ENCODE measurements at places on chromosomes 4 and X.
A peak's percentile ranks its signal among the peaks of the same experiment; 100 is the strongest.

DNA sequence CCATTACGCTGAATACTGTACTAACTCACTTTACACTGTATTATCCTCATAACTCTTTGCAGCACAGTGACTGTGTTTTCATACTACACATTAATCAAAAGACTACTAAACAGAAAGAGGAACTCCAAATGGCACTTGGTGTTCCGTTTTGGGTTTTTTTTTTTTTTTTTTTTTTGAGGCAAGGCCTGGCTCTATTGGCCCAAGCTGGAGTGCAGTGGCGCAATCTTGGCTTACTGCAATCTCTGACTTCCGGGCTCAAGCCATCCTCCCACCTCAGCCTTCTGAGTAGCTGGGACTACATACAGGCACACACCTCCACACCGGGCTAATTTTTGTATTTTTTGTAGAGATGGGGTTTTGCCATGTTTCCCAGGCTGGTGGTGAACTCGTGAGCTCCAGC is 10.7 kb downstream of the KLHL8 start:
- H3K4me1 ChIP-seq = no peaks in the 10 kb centered on the region
- H3K4me3 ChIP-seq = no peak overlapping the region
- H3K27ac ChIP-seq = no peak overlapping the region
- no peak for DNase-seq
- no peaks in the 10 kb centered on the region for H3K36me3 ChIP-seq
- no peaks in the 10 kb centered on the region for H3K27me3 ChIP-seq

DNA sequence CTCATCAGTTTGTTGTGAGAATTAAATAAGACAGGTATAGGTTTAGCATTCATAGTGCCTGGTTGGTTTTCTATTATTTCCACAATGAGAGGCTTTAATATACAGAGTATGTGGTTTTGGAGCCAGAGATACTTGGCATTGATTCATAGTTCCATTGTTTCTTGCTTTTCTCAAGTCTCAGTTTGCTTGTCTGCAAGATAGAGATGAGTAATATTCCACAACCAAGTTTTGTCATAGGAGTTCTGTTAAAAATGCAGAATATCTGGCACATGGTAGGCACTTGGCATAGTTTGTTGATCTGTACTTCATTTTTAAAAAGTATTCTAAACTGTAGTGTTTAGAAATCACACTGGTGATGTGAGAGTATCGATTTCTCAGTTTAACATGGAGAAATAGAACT is 37.5 kb upstream of the EDA2R start:
- no peak overlapping the region for H3K4me3 ChIP-seq
- no peak for DNase-seq
- no peaks in the 10 kb centered on the region for H3K27me3 ChIP-seq
- no peaks in the 10 kb centered on the region for H3K36me3 ChIP-seq

- no peaks in the 10 kb centered on the region for H3K4me1 ChIP-seq
- no peak overlapping the region for H3K4me3 ChIP-seq
- H3K27ac ChIP-seq = no peak overlapping the region
- DNase-seq = no peak
- H3K27me3 ChIP-seq = no peaks in the 10 kb centered on the region
Observed at GRCh38 chr4:168522829-168523489, 26.1 kb downstream of the PALLD start.

GRCh38 chrX:102767287-102767686 is 46.7 kb downstream of the GPRASP3 start:
- H3K27ac ChIP-seq = no peak overlapping the region
- H3K4me3 ChIP-seq = no peak overlapping the region
- no peaks in the 10 kb centered on the region for H3K36me3 ChIP-seq
- DNase-seq = no peak
- H3K4me1 ChIP-seq = no peaks in the 10 kb centered on the region

DNA sequence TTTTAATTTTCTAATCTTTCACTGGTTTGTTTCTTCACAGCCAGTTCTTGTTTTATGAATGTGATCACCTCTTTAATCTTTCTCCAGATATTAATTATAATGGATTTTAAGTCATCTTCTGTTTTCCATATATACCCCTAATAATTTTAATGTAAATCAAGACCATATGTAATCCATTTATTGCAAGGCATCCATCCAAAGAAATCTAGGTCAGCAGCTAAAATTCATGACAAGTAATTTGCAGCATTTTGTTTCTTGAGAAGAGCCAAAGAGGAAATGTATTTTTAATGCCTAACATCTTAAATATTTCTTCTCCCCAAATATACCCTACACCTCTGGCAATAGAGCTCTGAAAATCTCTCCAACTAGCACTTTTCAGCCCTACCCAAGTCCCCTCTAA is 81.1 kb downstream of the SUPT20HL2 start:
- no peaks in the 10 kb centered on the region for H3K27me3 ChIP-seq
- H3K36me3 ChIP-seq = no peaks in the 10 kb centered on the region
- no peaks in the 10 kb centered on the region for H3K4me1 ChIP-seq
- no peak for DNase-seq
- no peak overlapping the region for H3K4me3 ChIP-seq
- H3K27ac ChIP-seq = no peak overlapping the region

- H3K4me1 ChIP-seq = no peaks in the 10 kb centered on the region
- no peaks in the 10 kb centered on the region for H3K36me3 ChIP-seq
- H3K27me3 ChIP-seq = no peaks in the 10 kb centered on the region
- no peak overlapping the region for H3K4me3 ChIP-seq
- no peak overlapping the region for H3K27ac ChIP-seq
Observed at GRCh38 chr4:96407738-96408463, 568.0 kb downstream of the PDHA2 start.

DNA sequence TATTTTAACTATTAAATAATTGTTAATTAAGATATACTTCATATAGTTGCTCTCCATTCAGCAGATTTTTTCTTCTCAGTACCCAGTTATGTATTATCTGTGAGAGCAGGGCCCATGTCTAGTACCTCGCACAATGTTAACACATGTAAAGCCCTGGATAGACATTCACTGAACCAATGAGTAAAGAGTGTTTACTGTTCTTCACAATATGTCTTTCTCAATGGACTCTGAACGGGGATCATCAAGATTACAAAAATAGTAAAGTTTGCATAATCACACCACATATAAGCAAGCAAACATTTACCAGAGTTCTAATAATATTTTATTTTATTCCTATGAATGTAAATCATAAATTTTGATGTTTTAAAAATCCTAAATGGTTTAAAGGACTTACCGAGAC is 47.1 kb downstream of the FBXO8 start:
- H3K27ac ChIP-seq = no peak overlapping the region
- DNase-seq = no peak
- H3K36me3 ChIP-seq = no peaks in the 10 kb centered on the region

- no peak for DNase-seq
- H3K4me1 ChIP-seq = no peaks in the 10 kb centered on the region
- H3K36me3 ChIP-seq = no peaks in the 10 kb centered on the region
- H3K4me3 ChIP-seq = no peak overlapping the region
Observed at GRCh38 chr4:42843694-42844093, 48.8 kb upstream of the GRXCR1 start.

DNA sequence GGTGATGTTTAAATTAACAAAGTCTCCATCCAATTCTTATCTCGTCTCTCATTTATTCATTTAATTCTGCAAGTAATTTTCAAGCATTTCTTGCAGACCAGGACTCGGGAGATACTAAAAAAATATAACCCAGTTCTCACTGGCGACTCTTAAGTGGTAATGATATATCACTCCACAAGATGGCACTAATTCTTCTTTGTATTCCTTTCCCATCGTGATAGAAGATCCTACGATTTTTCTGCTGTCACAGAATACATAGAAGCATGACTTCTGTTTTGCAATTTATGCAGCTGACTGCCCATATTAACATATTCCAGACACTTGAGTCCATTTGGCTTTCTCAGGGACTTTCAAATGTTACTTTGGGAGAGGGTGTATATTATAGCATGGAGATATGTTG is 64.0 kb upstream of the FGF13 start:
- no peaks in the 10 kb centered on the region for H3K4me1 ChIP-seq
- no peaks in the 10 kb centered on the region for H3K27me3 ChIP-seq
- H3K4me3 ChIP-seq = no peak overlapping the region
- peak; percentile 42 for DNase-seq

- no peaks in the 10 kb centered on the region for H3K4me1 ChIP-seq
- H3K27me3 ChIP-seq = no peaks in the 10 kb centered on the region
- no peaks in the 10 kb centered on the region for H3K36me3 ChIP-seq
- no peak overlapping the region for H3K4me3 ChIP-seq
Observed at GRCh38 chr4:80461412-80461811, 125.9 kb downstream of the CFAP299 start.

DNA sequence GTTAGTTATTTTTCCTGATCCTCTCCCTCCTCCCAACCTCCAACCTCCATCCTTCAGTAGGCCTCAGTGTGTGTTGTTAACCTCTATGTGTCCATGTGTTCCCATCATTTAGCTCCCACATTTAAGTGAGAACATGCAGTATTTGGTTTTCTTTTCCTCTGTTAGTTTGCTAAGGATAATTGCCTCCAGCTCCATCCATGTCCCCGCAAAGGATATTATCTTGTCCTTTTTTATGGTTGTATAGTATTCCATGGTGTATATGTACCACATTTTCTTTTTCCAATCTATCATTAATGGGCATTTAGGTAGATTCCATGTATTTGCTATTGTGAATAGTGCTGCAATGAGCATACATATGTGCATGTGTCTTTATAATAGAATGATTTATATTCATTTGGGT is 54.5 kb downstream of the TEX13C start:
- no peak overlapping the region for H3K27ac ChIP-seq
- no peak overlapping the region for H3K4me3 ChIP-seq
- no peak for DNase-seq
- H3K36me3 ChIP-seq = no peaks in the 10 kb centered on the region
- H3K4me1 ChIP-seq = no peaks in the 10 kb centered on the region

- DNase-seq = peak; percentile 50
- H3K4me1 ChIP-seq = no peaks in the 10 kb centered on the region
- no peak overlapping the region for H3K27ac ChIP-seq
- H3K27me3 ChIP-seq = no peaks in the 10 kb centered on the region
- H3K4me3 ChIP-seq = no peak overlapping the region
Observed at GRCh38 chrX:133053861-133054598, 42.9 kb downstream of the USP26 start.

DNA sequence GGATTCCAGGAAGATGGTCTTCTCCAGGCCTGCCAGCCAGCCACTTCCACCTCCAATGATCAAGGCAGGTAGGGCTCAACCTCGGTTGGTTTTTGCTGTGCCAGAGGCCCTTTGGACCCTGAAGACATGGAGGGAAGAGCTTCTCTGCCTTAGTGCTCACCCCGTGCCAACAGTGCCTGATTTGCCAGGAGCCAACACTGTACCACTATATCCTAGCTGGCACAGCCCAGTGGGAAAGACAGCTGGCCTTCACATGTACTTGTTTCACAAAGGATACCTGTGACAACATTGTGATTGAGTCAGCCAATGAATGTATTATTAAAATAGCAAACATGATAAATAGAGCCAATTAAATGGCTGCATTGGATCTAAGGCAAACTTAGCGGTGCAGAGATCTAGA is 51.9 kb upstream of the PRPS1 start:
- no peaks in the 10 kb centered on the region for H3K36me3 ChIP-seq
- no peak overlapping the region for H3K4me3 ChIP-seq
- no peaks in the 10 kb centered on the region for H3K4me1 ChIP-seq
- no peak overlapping the region for H3K27ac ChIP-seq
- no peak for DNase-seq

DNA sequence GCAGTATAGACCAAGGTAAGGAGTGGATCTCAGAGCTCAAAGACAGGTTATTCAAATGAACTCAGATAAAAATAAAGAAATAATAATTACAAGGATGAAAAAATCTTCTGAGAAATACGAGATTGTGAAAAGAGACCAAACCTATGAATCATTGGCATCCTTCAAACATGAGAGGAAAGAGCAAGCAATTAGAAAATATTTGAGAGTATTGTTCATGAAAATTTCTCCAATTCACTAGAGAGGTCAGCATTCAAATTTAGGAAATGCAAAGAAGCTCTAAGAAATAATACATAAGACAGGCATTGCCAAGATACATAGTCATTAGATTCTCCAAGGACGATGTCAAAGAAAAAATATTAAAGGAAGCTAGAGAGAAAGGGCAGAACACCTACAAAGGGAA is 93.5 kb upstream of the GALNTL6 start:
- no peak overlapping the region for H3K4me3 ChIP-seq
- no peaks in the 10 kb centered on the region for H3K4me1 ChIP-seq
- no peak overlapping the region for H3K27ac ChIP-seq
- H3K27me3 ChIP-seq = no peaks in the 10 kb centered on the region

- no peak overlapping the region for H3K4me3 ChIP-seq
- H3K27ac ChIP-seq = no peak overlapping the region
- peak; percentile 36 for DNase-seq
- no peaks in the 10 kb centered on the region for H3K27me3 ChIP-seq
- H3K36me3 ChIP-seq = no peaks in the 10 kb centered on the region
Observed at GRCh38 chr4:140343303-140343702, 30.1 kb upstream of the SCOC start.

Measured in mesendoderm (in vitro differentiated cells).